Left colon (tissue), 2 donors: ENCODE measurements at places on chromosomes 5 and 9. TPM values are rescaled to one million over a fixed set of nuclear protein-coding genes. Genes with fewer than 3 reads are reported as not detected.

DNA sequence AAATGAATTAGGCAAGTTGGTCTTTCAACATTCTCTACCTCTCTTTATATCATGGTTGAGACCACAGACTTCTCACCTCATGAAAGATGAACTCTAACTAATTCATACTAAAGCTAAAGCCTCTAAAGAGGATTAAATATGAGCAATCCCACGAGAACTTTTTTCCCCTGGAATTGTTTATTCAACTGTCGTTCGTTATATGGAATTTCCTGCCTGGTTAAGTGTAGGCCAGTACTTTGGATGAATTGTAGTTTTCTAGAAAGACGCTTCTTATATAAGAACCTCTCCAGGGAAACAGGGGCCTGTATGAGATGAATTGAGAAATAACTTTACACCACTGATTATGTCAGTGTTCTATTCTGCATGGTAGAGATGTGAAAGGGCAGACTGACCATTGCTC lies 42.9 kb downstream of the PDCD1LG2 start:
- DNase-seq = no peak

DNA sequence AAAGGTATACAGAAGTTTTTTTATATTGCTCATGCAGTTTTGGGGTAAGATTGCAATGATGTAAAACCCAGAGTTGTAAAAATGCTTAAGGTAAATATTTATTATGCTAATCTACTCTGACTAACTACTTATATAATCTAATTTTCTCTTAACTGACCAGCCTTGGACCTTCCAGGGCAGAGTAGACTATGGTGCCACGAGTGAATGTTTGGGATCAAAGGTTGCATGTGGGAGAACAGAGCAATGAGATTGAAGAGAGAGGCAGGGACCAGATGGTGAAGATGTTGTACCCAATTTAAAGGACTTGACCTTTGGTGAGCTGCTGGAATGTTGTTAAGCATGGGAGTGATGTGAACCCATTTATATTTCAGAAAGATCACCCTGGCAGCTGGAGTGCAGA lies 34.8 kb upstream of the PANK3 start:
- no peak for DNase-seq

- DNase-seq = no peak
Observed at GRCh38 chr9:113409481-113409880, 994 bp downstream of the POLE3 start.

- DNase-seq = no peak
Observed at GRCh38 chr9:4994166-4994890, 9.3 kb downstream of the JAK2 start.

DNA sequence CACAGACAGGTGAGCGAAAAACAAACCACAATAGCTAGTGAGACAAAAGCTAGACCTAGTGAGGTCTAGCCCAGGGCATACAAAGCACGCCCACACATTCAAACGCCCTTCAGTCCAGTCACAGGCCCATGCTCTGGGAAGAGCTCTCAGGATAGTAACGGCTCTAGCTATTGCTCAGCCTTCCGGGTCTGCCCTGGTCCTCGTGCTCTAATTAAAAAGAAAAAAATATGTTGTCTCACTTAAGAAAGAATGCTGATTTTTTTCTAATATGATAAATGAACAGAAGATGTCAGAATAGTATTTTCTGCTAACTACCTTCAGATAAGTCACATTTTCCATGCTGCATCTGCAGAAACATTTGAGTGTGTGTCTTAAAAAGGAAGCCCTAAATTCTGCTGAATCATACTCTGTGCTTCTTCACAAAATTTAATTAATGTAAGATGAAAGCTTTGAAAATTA lies 94.5 kb downstream of the PLPP1 start:
- DNase-seq = no peak

DNA sequence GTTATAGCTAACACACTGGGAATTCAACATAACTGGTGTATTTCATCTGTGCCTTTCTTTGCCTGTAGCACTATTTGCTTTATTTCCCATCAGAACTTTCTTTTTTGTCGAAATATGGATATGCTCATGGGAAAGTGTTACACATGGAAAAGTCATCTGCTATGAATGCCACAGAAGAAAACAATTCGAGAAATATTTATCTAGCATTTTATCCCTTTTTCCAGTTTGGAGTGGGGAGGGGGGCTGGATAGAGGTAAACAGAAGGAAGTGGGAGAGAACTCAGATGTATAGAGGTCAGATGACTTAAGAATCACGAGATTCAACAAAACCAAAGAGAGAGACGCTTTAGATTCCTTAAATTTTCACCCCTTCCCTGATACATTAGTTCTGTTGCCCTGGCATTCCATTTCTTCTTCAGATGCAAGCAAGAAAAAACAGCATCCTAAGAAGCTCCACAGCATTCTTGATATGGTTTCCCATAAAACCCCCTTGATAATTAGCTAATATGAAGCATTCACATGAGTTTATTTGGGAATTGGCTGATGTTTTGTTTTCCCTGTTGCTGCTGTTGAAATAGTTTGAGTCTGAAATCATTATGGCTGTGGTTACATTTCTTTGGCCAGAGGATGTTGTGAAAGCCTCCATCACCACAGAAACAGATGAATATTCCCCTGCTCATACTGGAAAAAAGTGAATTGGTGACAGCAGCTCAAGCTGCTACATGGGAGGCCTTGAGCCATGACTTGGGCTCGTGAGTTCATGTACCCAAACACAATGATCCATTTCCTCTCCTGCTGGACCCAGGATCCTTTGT lies 335.8 kb upstream of the DAB2 start:
- no peak for DNase-seq

DNA sequence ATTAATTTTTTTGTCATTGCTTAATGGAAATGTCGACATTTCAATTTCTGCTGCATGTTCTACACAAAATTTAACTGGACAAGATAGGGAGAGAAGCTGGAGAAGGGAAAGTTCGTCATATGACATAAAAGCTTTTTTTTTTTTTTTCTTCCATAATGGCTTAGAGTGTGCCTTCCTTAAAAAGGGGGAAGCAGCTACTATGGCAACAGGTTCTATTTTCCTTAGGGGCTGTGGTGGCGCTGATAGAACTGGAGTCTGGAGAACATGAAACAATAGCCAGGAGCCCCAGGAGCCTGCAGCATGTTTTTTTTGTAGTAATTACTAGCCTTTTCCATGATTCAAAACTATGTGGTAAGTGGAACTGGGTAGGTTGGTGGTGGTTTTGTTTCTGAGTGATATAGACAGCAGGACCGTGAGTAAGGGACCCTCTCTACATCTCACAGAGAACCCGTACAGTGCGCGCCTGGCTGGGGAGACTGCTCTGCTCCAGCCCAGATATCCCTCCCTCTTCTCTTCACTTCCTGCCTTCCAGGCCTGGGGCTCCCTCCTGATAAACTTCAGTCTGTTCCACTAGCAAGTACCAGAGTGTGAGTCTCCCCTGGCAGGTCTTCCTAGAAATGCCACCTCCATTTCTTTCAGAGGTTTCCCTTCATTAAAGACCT lies 301.6 kb downstream of the NR3C1 start:
- DNase-seq = no peak

DNA sequence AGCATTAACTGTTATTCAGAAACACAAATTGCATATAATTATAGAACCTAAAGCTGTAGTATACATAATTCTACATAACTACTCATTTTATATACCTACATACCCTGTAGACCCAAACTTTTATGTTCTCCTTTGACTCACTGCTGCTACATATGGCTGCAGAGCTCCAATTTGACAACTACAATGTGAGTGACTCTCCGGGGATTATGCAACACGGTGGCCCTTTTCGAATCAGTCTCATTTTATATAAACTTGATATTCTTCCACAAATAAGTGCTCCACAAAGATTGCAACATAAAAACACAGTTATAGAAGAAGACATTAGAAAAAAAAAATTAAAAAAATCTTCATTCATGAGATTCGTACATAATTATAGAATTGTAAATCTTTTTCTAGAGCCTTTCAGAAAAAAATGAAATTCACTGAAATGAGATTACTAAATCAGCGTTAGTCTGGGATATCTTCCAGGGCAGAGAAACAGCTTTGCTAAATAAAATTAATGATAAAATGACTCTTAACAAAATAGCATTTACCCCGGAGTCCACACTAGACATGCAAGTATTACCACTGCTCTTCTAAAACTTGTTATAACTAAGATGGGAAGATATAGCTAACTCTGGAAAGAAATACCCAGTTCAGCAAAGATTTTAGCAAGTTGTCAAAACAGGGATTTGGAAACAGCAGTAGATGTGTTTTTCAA lies 52.6 kb downstream of the SRFBP1 start:
- no peak for DNase-seq

DNA sequence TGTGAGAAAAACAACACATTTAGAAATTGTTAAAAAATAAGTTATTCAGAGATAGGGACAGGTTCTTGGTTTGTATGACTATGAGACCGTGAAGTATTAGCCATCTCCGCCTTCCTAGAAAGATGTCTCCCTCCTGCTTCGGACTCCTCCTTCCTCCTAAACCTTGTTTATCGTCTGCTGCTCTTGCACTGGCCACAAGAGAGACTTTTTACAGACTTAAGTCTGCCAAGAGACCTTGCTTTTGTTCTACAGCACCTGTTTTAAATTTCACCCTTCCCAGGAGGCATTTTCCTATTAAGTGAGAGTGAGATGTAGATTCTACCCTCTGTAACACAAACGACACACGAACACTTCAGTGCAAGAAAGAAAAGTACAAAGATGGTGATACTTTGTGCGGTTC lies 274.6 kb downstream of the ARHGEF28 start:
- no peak for DNase-seq

DNA sequence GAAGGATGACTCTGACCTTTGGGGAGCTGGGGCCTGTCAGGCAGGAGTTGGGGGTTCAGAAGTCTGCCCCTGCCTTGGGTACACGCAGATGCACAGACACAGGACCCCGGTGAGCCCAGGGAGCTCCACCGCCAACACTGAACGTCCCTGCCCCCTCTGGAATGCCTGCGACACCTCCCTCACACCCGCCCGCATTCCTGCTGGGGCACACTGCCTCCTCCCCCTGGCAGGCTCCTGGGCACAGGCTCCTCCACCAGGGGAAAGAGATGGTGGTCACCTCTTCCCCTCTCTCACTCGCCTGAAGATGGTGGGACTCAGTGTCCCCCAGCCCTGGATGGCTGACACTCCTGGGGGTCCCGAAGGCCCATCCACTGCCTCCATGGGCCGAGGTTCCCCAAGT lies 12.0 kb downstream of the CRB2 start:
- no peak for DNase-seq

DNA sequence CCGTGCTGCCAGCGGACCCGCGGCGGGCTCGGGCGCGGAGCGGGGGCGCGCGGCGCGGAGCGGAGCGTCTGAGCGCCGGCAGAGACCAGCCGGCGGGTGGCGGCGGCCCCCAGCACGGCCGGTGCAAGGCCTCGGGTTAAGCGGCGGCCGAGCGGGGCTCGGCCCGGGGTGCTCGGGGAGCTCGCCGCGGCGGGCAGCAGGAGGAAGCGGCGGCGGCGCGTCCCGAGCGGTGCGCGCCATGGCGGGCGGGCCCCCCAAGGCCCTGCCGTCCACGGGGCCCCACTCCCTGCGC lies 150 bp downstream of the SNX30 start:
- DNase-seq = no peak

- DNase-seq = no peak
Observed at GRCh38 chr5:14364576-14365472, 216.8 kb upstream of the OTULINL start.

GRCh38 chr5:73339051-73339575 lies 109.5 kb downstream of the FOXD1 start:
- DNase-seq = no peak

GRCh38 chr9:127865645-127866464 lies 11.4 kb upstream of the ENG start:
- DNase-seq = no peak

DNA sequence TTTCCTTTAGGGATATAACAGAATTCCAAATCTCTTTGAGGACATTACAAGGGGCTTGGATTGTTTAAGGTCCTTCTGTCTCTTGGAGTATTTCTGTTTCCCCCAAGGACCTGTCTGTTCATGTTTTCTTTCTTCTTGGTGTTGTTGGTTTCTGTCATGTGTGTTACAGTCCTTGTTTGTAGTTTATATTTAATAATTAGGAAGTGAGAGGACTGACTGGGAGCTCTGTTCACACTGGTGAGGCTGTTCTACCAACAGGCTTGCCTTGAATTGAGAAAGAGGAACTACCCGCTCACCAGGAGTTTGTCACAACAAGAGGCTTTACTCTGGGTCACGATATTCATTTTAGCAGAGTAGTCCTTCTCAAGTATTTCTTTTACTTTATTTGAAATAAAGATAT lies 119.2 kb upstream of the SV2C start:
- DNase-seq = no peak

- no peak for DNase-seq
Observed at GRCh38 chr9:121888438-121888775, 204.7 kb downstream of the TTLL11 start.

- no peak for DNase-seq
Observed at GRCh38 chr5:118405650-118406061, 582.7 kb downstream of the DTWD2 start.

GRCh38 chr9:112271466-112272098 lies 61.8 kb downstream of the PTBP3 start:
- DNase-seq = no peak

- DNase-seq = no peak
Observed at GRCh38 chr9:7347556-7347955, 452.0 kb downstream of the DMAC1 start.

DNA sequence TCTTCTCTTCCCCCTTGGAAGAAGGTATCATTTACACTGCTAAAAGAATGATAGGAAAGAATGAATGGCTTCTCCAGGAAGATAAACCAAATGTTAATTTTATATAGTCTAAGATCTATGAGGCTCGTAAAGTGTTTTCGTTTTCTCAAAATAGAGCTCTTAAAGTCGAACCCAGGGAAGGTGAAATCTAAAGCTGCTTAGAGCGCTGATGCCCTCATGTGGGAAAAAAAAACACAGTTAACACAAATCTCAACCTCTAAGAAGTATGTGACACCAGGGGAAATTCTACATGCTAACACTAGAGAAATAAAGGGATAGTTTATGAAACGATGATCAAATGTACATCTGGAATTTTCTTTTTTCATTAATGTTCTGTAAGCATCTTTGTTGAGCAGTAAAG lies 257.9 kb downstream of the RASEF start:
- DNase-seq = no peak

- DNase-seq = no peak
Observed at GRCh38 chr9:79301551-79302391, 270.0 kb upstream of the TLE4 start.

DNA sequence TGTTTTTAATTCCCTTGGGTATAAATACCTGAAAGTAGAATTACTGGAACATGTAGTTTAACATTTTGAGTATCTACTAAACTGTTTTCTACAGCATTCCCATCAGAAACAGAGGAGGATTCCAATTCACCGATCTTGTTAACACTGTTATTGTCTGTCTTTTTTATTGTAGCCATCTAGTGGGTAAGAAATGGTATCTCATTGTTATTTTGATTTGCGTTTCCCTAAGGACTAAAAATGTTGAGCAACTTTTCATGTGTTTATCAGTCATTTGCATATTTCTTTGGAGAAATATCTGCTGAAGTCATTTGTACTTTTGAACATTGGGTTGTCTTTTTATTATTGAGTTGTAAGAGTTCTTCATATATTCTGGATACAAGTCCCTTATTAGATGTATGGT lies 135.2 kb upstream of the NFIL3 start:
- no peak for DNase-seq

Gene CTXN3
- not detected for total RNA-seq

Gene HDAC3
- total RNA-seq = 37.8 TPM

Gene SNX24
- 20.8 TPM for total RNA-seq

Gene SHOC1
- total RNA-seq = not detected

Gene PCDHGB2
- total RNA-seq = 1.7 TPM

Gene CD180
- 0.34 TPM for total RNA-seq
